Mesothelial cell of epicardium (in vitro differentiated cells): ENCODE measurements at places on chromosomes 5 and 9.

- DNase-seq = no peak
Measured at GRCh38 chr5:43281840-43282658, 31.2 kb downstream of the HMGCS1 start.

- no peak for DNase-seq
Measured at GRCh38 chr5:159854916-159855315, 61.4 kb upstream of the ADRA1B start.

DNA sequence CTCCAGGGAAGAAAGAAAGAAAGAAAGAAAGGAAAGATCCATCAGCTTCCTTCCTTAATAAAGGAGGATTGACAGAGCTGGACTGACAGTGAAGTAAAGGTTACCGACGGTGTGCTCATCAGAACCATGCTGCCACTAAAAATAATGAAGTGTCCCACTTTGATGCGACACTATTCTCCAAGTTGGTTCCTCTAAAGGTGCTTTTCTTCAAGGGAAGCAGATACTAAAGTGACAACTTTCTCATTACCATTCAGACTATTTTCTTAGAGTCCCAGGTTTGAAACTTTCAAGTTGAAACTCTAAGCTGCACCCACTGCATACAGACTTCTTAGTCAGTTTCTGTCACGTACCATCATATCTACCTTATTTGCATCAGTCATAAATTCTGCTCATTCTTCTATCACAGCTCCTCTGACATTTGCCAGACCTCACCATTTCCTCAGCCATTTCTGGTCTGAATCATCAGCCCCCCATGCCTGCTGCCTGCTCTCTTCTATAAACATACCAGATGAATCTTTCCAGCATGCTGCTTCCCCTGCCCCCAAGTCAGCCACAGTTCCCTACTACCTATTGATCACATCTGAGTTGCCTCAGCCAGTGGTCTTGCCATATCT is 177.6 kb downstream of the DEPDC1B start:
- no peak for DNase-seq

GRCh38 chr5:54159153-54159892 is 151.1 kb downstream of the ARL15 start:
- no peak for DNase-seq

DNA sequence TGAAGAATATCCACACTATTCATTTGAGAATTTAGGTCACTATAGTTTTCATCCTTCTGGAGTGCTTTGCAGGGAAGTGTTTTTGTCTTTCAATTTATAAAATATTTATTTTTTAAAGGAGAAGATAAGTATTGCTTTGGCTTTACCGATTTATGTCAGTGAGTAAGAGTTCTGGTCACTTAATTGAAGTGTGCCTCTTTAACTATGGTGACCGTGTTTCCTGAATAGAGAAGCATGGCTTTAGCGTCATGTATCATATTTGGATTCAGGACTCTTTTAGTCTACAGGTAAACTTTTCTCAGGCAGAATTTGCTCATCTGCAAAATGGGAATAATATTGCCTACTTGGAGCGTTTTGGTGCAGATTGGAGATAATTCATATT is 902 bp downstream of the BDP1 start:
- no peak for DNase-seq
